ENCODE measurements at places on chromosomes 2 and 18.

- DNase-seq, result no peak
Observed at GRCh38 chr18:34650121-34650545, 60.0 kb upstream of the DTNA start.

- no peak for DNase-seq
Observed at GRCh38 chr2:148619560-148620195, 24.9 kb upstream of the EPC2 start.

- no peak for DNase-seq
Observed at GRCh38 chr2:37638973-37639372, 32.5 kb downstream of the CDC42EP3 start.

- no peak for DNase-seq
Observed at GRCh38 chr2:33678436-33678835, 79.3 kb upstream of the FAM98A start.

DNA sequence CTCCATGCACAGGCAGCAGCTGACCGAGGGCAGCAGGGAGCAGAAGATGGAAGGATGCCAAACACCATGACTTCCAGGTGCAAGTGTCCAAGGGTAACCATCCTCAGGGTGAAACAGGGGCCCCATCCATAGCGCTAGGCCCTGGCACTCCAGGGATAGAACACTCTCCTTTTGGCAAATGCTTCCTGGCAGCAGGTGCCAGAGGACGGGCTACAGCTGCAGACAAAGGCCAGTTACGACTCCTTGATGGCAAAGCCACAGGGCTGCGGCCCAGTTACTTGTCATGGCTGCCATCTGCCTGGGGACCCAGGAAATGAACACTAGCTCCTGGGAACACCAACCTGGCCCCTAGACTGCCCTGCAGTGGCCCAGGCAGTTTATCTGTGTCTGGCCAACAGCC, 178.8 kb downstream of the TMEM163 start:
- no peak for DNase-seq

DNA sequence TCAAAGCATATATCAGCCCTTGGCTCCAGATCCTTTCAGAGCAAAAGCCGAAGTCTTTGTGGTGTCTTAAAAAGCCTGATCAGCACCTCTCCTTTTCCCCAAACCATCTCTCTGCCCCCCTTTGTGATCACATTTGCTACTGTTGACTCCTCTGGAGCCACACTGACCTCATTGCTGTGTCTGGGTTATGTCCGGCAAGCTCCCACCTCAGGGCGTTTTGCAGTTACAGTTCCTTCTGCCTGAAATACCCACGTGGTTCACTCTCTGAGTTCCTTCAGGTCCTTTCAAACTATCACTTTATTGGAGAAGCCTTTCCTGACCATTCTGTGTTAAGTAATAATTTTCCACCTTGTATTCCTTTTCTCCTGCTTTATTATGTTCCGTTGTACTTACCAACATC, 11.8 kb downstream of the C2orf69 start:
- no peak for DNase-seq

DNA sequence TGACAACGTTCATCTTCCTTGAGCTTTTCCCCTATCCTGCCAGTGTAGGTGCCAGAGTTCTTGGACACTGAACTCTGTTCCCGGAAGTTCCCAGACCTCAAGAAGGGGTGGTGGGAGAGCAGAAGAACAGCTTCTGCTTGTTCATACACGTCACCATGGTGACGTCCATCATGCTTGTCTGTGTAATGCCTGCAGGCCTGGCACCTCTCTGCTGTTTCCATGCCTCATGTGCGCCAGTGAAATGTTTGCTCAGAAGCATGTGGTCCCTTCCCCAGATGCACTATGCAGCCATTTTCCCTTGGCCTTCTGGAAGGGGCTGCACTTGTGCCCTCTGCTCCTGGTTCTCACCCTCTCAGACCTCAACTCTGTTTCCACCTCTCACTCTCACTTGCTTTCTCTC, 210.8 kb upstream of the NABP1 start:
- no peak for DNase-seq

DNA sequence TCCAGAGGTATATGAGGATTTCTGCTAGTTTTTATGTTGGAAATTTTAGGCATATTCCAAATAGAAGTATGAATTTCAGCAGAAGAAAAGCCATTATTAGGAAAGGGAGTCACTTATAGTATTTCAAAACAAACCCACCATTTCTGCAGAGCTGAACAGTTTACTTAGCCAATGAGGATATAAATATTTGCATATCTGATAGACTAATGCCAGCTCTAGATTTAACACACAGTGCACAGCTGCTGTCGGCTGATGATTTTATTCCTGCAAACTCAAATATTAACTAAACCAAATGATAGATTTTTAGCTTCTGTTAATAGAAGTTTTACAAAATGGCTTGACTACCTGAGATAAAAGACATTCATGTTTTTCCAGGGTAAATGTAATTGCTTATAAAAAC, 375.8 kb upstream of the FANCL start:
- no peak for DNase-seq

DNA sequence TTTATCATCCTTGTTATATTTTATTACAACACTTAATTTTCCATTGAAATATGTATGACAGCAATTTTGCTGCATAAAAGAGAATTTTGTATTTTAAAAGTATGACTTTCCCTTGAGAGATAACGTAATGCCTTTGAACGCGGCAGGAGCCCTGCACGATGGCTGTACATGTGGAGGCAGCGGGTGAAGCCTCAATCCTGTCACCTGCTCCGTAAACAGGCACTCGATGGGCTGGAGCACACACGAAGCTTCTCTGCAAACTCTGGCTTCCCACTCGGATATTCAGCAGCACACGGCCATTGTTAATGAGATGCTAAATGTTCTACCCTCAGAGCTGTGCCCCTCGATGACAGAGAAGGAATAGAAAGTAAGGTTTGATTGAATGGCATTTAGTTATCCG, 184.4 kb downstream of the RTP5 start:
- no peak for DNase-seq

- DNase-seq, result no peak
Observed at GRCh38 chr2:182301093-182301492, 125.7 kb downstream of the PDE1A start.

GRCh38 chr18:44602380-44602779, 78.3 kb upstream of the SETBP1 start:
- DNase-seq, result no peak

DNA sequence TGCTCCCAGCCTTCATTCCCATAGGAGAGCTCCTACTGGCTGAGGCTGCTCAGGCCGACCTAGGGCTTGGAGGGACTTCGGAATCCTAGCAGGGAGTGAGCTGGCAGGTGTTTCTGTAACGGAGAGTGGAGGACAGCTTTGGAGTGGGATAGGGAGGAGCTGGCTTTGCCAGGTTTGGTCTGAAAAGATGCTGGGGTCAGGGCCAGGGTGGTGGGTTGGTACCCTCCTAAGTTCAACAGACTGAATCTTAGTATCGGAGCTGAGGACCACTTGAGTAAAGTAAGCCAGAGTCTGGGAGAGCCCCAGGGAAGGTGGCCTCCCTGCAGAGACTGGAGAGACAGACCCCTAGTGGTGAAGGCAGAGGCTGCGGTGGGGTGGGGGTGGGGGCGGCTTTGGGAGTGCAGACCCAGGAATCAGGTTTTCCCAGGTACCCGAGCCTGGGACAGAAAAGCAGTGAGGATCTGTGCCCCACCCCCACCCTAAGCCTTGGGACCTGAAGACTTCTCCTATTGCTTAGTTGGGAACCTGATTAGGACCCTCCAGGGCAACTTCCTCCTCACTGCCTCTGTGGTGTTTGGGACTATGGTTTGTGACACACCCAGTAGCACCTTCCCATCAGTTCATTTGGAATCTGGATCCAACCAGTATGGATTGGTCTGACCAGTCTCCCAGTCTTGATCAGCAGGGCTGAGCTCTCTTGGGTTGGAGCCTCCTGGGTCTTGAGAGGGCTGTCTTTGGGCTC, 3.0 kb downstream of the CNNM4 start:
- no peak for DNase-seq

GRCh38 chr2:207697411-207697810, 14.0 kb upstream of the CCNYL1 start:
- DNase-seq, result no peak

- no peak for DNase-seq
Observed at GRCh38 chr2:190272457-190272842, 47.2 kb downstream of the HIBCH start.

DNA sequence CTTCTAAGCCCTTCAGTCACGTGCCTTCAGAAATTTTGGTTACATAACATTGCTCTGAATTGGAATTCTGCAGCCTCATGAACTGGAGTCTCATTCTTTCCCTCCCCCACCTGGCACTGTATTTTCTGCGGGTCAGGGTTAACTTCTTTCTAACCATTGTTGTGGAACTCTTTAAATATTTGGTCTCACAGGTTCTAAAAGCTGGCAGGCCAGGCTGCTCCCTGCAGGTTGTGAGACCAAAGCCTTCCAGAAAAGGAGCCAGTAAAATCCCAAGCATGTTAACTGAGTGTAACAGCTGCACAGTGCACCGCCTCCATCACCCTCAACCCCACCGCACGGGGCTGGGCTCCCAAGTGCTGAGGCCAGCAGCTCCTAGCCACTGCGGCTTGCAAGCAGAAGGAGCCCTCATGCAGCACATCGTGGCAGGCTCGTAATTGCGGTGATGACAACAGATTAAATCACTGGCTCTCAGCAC, 174.1 kb upstream of the ALPP start:
- DNase-seq, result no peak

- no peak for DNase-seq
Observed at GRCh38 chr18:64270121-64270520, 121.2 kb upstream of the LINC00305 start.

DNA sequence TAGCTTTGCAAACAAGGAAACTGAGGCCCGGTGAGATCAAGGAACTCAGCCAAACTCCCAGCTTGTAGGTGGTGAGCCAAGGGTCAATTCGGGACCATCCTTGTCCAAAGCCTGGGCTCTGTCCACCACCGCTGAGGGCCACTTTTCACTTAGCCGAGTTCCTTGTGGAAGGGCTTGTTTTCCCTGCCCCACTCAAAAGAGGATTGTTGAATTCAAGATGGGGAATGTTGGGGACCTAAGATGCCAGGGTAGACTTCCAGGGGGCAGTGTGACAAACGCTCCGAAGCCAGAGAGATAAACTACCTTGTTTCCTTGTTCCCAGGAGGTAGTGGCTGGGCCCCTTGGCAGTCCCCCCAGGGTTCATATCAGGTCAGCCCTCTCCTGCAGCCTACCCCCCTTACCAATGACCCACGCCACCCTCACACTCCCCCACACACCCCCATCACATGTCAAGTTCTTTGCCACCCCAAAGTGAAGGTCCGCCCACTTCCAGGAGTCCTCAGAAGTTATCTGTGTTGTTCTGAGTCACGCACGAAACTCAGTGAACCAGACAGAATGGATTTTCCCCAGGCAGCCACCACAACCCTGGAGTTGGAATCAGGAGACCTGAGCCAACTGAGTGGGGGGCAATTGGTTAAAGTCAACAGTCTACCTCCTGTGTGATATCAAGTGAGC, 10.3 kb upstream of the ATOH8 start:
- no peak for DNase-seq

DNA sequence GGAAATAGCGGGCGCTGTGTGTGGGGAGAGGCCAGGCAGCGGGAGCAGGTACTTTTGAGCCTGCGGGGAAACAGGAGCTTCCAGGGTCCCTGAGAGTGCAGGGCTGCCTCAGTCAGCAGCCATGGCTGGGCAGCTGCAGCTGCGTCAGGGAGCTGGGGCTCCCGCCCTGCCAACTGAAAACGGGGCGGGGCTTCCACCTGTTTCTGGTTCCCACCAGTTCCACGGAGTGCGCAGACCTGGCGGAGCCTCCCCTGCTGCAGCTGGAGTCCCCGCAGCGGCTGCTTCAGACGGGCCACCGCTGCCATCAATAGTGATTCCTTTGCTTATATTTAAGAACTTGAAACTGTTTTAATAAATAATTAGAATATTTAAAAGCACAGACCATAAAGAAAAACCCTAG, 30.6 kb upstream of the RPRM start:
- DNase-seq, result no peak

DNA sequence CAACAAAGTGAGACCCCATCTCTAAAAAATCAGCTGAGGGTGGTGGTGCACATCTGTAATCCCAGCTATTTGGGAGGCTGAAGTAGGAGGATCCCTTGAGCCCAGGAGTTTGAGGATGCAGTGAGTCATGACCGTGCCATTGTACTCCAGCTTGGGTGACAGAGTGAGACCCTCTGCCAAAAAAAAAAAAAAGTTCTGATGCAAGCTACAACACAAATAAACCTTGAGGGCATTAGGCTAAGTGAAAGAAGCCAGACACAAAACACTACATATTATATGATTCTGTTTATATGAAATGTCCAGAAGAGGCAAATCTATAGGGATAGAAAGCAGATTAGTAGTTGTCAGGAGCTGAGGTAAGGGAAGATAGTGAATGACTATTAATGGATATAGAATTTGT, 13.0 kb downstream of the YWHAQ start:
- no peak for DNase-seq

- DNase-seq, result no peak
Observed at GRCh38 chr2:42092084-42092996, 44.5 kb downstream of the PKDCC start.

DNA sequence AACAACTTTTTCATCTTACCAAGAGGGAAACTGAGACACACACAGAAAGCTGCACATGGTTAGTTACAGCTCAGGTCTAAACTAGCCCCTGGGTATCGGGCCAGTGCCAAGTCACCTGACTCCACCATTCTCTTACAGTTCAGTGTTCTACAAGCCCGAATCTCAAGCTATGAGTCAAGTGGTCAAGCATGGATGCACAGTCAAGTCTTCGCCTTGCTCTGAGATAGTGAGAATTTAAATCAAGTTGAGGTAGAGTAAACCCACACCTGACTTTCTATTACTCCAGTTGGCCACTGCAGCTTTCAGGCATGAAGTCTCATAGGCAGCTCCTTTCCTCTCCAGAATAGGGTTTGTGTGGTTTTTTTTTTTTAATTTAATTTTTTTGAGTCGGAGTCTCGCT, 34.5 kb upstream of the ARL5A start:
- DNase-seq, result no peak

DNA sequence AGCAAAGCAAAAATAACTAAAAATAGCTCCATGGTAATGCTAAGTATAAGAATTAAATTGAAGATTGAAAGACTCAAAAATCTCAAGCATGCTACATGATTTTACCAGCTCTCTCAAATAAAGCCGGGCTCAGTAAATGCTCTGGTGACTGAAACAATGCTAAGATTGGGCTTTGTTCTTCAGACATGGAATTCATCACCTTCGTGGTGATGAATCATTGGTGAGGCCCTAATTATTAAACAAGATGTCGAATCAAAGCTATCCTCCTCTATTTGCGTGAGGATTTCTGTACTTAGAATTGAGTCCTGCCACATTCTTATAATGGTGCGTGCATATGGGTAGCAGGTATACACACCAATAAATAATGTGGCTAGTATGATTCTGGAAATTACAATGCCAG, 58.8 kb upstream of the LRRTM1 start:
- no peak for DNase-seq

- DNase-seq, result no peak
Observed at GRCh38 chr2:28253543-28253942, 139.1 kb upstream of the FOSL2 start.

GRCh38 chr2:101012706-101013181, 10.7 kb downstream of the RPL31 start:
- peak; percentile 47 for DNase-seq

DNA sequence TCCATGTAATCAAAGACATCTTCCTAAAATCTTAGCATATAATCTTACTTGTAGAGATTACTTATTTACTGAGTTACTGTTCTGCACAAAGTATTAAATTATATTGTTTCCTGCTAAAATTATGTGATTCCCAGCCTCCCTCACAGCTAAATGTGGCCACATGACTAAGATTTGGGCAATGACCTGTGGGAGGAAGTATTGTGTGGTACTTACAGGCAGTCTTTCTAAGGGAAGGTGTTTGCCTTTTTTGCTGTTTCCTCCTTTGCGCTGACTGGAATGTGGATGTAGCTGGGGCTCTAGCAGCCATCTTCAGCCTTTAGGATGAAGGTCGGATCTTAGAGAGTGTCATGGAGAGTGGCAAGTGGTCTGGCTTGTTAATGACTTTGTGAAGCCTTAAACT, 146.3 kb upstream of the APCDD1 start:
- no peak for DNase-seq
